ENCODE measurements at places on chromosomes 7 and 10. TPM values are rescaled to one million over a fixed set of nuclear protein-coding genes. Genes with fewer than 3 reads are reported as not detected.

Gene CPA2
- total RNA-seq, result not detected

Gene MET
- 55.0 TPM for total RNA-seq

Gene GLRX3
- total RNA-seq, result 74.9 TPM

Gene FOXP2
- total RNA-seq, result 3.8 TPM

Gene CHAT
- total RNA-seq, result not detected

Gene CABCOCO1
- total RNA-seq, result 3.5 TPM

Gene PIP
- total RNA-seq, result not detected

Gene NMT2
- 61.0 TPM for total RNA-seq

Gene PON1
- not detected for total RNA-seq

Gene PITRM1
- total RNA-seq, result 92.8 TPM

Gene MEPCE
- total RNA-seq, result 28.6 TPM

Gene SPDYE9
- total RNA-seq, result not detected

Gene GBX1
- total RNA-seq, result not detected

Data from osteoblast (primary cell).